ENCODE measurements at places on chromosomes 5 and 9. TPM values are rescaled to one million over a fixed set of nuclear protein-coding genes. Genes with fewer than 3 reads are reported as not detected.
A peak's percentile ranks its signal among the peaks of the same experiment; 100 is the strongest.

Gene ANKRD34B
- total RNA-seq, result not detected

Gene SLC6A18
- total RNA-seq, result not detected

Gene HMCN2
- not detected for total RNA-seq

Gene CTXN3
- total RNA-seq, result not detected

Gene SLC4A9
- not detected for total RNA-seq

Gene MZB1
- not detected for total RNA-seq

Gene BHMT2
- total RNA-seq, result not detected

Gene GLRA1
- not detected for total RNA-seq

Gene LVRN
- total RNA-seq, result not detected

DNA sequence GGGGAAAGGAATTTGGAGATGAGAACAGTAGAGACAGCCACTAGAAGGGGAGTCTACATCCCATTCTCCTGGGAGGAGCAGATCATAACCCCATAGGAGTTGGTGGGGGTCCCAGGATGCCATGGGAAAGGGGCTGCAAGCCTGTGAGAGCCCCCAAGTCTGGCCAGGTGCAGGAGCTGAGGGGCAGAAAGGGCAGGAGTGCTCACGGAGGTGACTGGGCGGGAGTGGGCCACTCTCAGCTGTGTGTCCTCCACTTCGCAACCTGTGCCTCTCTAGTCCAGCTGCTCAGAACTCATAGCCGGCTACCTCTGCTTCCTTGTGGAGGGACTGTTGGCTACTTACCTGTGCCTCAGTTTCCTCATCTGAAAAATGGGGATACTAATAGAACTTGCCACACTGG, 263.9 kb downstream of the FSTL4 start:
- DNase-seq, result no peak

GRCh38 chr5:134493461-134494055, 31.9 kb upstream of the JADE2 start:
- DNase-seq, result no peak

GRCh38 chr5:43661102-43661501, 58.1 kb downstream of the NNT start:
- DNase-seq, result peak; percentile 38

DNA sequence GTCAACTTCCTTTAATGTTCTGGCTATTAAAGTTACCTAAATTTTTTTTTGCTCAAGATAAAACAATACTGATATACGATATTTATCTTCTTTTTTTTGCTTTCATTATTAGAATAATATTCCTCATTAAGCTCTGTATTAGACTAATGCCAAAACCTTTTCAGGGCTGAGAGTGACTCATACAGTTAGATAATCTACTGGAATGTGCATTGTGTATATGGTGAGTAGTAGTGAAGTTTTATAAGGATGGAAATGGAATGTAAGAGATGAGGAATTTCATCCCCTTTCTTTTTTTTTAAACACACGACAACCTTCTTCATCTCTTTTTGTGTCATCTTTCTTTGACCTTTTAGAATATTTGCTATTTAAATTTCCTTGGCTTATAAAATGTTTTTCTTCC, 268.6 kb downstream of the ISL1 start:
- peak; percentile 6 for DNase-seq

- no peak for DNase-seq
Observed at GRCh38 chr5:96733771-96734500, 71.8 kb downstream of the CAST start.

DNA sequence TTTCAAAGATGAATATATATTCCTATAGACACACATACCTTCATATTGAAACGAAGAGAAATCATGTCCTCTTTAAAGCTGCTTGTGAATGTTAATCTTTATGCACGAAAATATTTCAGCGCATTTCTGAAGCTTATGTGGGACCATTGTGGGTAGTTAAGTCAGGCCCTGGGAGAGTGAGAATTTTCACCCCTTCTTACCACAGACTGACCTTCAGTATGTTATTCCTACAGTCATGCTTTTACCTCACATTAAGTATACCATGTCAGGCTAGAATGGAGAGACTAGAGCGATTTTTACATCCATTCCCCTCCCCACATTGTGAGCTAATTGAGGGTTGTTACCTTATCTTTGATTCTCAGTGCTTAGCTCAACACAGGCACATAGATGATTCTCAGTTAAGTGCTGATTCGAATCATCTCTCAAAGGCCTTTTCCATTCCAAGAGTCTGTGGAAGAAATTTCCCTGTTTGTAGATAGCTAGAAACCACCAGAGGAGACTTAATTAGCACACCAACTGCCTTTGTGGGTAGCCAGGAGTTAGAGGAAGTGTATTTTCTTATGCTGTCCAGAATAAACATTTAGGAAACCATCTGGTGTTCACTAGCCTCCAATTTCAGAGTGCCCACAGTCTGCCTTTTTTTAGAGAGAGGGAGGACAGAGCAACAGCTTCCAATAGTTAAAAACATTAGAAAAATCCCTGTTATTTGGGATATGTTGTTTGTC, 110.5 kb downstream of the MEGF10 start:
- peak; percentile 75 for DNase-seq

GRCh38 chr5:157004893-157005551, 42.0 kb upstream of the TIMD4 start:
- DNase-seq, result no peak

- DNase-seq, result no peak
Observed at GRCh38 chr5:39494107-39494510, 69.3 kb upstream of the DAB2 start.

DNA sequence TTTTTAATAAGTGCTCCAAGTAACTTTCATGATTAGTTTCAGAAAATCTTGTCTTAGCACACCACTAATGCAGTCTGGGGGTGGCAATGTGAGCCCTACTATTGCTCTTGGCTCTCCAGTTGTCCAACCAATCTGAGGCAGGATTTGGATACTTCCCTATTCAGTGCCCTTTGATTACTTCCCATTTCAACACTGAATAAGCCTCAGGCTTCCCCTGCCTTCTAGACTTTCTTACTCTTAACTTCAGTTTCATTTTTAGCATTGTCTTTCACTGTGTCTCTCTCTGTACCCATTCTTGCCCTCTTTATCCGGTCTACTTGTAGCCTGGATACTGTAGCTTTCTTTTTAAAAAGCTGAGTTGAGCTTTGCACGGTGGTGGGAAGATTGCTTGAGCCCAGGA, 186.1 kb downstream of the C9orf152 start:
- no peak for DNase-seq

GRCh38 chr9:135076876-135077430, 10.5 kb upstream of the OLFM1 start:
- no peak for DNase-seq

DNA sequence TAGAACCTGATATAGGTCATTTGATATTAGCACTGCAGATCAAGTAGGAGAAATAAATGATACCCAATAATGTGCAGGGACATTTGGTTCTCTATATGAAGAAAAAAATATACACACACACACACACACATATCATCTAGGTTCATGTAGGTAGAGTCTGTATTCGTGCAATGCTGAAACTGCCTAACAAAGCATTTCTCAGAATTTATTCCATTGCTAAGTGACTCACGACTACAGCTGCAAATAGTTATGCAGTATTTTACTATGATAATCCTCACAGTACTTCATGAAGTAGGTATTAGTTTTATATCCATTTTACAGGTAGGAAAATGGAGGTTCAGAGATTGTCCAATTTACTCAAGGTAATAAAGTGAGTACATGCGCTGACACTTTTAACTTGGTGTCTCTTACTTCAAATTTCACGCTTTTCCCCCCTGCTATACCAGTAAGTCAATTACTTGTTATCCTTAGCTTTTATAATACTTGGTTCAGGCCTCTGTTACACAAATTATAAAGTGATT, 2.4 kb downstream of the GIN1 start:
- no peak for DNase-seq

GRCh38 chr5:162268694-162269481, 201.3 kb downstream of the GABRG2 start:
- DNase-seq, result no peak

GRCh38 chr5:169091396-169091980, 209.5 kb downstream of the SLIT3 start:
- DNase-seq, result no peak

DNA sequence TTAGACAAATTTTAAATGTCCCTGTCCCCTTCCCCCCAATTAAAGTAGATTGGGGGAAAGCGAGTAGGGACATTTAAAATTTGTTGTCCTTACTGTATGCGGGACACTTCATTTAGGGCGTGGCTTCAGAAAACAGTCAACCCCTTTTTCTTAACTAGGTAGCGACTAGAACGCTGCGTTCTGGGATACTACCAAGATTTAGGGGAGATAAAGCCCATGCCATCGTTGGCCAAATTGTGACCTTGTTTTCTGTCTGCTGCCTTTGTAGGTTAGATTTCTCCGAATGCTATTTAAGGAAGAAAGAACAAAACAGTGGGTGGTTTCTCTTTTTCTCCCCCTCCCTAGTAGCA, 1.2 kb downstream of the CKS2 start:
- no peak for DNase-seq

DNA sequence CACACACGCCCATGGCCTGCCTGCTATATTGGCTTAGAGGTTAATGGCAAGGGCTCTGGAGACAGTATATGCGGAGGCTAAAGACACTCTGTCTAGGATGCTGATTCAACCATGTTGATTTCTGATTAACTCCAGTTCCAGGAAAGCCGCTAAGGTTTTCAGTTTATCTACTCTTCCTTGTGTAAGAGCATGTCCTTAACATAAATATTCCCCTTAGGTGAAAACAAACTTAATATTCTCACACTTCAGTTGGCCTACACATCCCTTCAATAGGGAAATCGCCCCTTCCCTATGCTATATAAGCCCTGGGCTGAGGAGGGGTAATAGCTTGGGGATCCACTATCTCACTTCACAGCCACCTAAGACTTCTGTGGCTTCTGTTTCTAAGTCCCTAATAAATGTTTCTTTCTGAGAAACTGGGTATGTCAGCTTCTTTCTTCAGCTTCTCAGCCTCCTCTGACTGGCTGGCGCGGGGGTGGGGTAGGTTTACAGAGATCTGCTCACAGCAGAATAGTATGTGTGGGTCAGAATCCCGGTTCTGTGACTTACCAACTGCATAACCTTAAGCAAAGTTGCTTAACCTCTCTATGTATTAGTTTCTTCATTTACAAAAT, 4.3 kb upstream of the GPX3 start:
- no peak for DNase-seq

- DNase-seq, result no peak
Observed at GRCh38 chr9:130635721-130636647, 28.4 kb upstream of the PRDM12 start.

DNA sequence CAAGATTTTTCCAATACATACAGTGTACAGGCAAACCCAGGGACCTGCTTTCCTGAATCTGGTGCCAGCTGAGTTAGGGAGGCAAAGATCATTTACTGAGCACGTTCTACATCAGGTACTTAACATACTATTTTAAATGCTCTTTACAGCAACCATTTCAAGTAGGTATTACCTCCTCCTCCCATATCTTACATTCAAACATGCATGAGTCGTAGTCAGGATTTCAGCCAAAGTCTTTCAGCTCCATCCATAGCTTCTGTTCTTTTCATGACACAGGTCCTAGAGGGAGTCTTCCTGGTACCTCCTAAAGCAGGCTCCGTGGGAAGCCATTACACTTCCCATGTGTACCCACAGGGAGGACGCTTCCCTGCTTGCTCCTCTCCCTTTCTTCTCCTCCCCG, 11.7 kb downstream of the KCNV2 start:
- DNase-seq, result no peak

- no peak for DNase-seq
Observed at GRCh38 chr9:117178596-117179375, 236.1 kb downstream of the ASTN2 start.

DNA sequence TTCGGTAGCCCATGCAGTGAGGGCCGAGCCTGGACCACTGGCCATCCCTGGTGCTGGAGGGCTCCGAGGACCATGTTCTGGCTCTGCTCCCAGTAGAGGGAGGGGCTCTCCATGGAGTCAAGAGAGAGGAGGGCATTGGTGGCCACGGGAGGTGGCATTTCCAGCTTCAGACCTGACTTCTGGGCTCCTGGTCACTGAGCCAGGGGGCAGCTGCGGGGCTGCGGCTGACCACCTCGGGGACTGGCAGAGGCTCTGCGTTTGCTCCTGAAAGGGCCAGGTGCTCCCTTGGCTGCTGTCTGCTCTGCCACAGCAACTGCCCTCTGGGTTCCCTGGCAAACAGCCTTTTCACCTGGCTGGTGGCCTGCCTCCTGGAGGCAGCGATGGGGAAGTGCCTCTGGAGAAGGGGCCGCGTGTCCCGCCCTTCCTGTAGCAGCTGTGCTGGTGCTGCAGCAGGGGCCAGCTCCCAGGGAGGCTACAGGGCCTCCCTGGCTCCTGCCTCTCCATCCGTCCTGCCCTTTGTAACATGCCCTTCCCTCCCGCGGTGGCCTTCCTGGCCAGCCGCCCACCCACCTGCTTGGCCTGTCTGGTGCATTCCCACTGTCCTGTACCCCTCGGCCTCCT, 144.6 kb downstream of the CACNA1B start:
- DNase-seq, result no peak

Measured in H4 (cell line).